ENCODE measurements at places on chromosomes 16 and 17. TPM values are rescaled to one million over a fixed set of nuclear protein-coding genes. Genes with fewer than 3 reads are reported as not detected.

DNA sequence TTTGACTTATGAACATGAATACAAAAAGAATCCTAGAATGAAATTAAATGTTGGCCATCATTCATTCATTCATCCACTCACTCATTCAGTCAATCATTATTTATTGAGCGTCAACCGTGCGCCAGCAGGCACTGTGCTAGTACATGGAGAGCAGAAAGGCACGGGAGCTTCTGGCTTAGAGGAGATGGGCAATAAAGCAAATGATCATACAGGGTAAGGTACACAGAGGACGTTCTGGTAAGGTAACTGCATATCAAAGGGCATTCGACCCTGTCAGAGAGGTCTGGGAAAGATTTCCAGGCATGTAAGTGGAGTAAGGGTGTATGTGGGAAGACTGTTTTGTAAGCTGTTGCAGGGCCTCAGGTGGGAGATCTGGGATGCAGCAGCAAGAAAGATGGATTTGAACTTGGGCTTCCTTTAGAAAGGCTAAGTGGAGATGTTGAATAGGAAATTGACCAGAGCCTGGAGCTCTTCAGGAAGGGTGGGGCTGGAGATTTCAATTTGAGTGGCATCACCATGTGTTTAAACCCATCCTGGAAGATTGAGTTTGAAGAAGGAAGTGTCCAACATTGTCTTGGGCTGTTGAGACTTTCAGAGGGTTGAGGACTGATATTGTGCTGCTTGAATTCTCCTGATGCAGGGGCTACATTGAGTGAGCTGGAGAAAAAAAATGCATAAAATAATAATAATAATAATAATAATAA, 2.8 kb upstream of the MSI2 start:
- no peak for DNase-seq

GRCh38 chr16:66295761-66296546, 70.5 kb upstream of the CDH5 start:
- no peak for DNase-seq

DNA sequence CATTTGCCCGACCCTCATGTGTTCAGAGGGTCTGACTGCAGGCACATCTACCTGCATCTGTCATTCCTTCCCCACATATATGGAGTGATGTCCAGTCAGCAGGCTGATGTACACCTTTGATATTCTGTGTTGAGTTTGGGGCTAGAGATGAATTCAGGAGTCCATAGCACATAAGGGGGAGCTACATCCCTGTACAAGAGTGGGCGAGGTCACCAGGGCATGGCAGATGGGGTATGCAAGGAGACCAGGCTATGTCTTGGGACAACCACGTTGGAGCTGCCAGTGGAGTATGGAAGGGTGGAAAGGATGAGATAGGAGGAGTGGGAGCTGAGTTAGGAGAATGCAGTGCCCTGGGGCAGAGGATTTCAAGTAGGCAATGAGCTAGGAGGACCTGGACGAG, 15.0 kb downstream of the SMPD3 start:
- DNase-seq = no peak

Gene DHRS7C
- total RNA-seq = not detected

Gene DNAJA3
- 71.2 TPM for total RNA-seq

Data from kidney epithelial cell (primary cell).